ENCODE measurements at places on chromosomes 1 and 21.

- no peak for DNase-seq
These were observed 75.9 kb upstream of the VCAM1 start for GRCh38 chr1:100643471-100644196.

- no peak for DNase-seq
These were observed 131.7 kb downstream of the BRINP2 start for GRCh38 chr1:177302357-177303044.

DNA sequence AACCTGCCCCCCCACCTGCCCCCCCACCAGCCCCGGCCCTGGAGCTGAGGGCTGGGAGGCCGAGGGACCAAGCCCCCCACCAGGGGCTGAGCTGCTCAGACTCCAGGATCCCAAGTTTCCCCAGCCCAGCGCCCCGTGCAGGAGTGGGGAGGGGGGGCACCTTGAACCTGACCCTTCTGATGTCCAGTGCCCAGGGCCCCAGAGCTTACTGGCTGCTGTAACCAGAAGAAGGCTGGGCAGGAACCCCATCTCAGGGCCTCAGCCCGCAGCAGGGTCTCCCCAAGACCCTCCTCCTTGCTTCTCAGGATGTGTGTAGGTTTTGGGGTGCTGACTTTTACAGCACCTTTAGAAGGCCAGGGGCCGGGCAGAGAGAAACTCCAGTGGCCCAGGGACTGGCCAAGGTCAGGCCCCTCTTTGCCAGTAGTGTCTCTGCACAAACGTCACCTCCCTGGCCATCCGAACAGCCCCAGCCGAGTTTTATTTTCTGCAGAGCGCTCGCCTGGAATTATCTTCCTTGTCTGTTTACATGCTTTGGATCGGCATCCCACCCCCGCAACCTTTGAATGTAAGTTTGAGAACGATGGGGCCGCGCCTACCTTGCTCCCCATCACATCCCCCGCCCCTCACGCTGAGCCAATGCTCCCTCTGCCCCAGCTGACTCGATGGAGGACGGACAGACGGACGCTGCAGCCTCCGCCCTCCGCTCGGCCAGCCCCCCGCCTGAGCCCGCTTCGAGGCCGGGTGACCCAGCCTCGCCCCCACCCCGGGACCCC lies 70.1 kb upstream of the CASZ1 start:
- no peak for DNase-seq

DNA sequence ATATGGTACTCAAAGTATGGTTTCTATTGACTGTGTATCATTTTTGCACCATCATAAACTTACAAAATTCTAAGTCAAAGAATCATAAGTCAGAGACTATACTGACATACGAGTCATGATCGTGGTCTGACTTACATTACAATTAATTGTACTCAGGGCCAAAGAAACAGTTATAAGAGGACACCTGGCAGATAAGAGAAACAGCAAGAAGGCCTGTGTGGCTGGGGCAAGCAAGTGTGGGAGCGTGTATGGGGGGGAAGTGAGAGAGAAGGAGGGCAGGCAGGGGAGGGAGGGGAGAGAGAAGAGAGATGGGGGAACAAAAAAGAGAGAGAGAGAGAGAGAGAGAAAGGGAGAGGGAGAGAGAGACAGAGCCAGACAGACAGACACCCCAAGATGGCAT lies 70.9 kb downstream of the RERE start:
- DNase-seq: no peak

GRCh38 chr1:201578008-201578888 lies 39.3 kb downstream of the NAV1 start:
- no peak for DNase-seq

DNA sequence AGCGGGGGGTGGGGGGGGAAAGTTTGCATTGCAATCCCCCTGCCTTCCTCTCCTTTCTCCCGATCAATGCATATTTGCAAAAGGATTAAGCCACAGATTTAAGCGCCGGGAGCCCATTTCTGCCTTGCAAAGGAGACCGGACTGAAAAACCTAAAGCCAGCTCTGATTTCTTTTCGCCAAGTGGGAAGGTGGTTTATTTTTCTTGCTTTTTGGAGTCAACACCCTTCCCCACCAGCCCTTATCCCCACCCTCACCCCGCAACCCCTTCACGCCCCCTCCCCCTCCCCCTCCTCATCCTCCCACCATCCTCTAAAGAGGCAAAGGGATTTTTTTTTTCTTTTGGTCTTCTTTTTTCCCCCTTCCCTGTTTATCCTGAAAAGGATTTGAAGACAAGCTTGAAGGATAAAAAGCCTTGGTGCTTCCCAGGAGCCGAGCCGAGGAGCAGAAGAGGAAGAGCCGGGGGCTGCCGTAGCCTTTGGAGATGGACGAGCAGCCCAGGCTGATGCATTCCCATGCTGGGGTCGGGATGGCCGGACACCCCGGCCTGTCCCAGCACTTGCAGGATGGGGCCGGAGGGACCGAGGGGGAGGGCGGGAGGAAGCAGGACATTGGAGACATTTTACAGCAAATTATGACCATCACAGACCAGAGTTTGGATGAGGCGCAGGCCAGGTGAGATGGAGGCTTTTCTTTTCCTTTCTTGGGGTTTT lies 513 bp downstream of the PBX1 start:
- peak; percentile 74 for DNase-seq

DNA sequence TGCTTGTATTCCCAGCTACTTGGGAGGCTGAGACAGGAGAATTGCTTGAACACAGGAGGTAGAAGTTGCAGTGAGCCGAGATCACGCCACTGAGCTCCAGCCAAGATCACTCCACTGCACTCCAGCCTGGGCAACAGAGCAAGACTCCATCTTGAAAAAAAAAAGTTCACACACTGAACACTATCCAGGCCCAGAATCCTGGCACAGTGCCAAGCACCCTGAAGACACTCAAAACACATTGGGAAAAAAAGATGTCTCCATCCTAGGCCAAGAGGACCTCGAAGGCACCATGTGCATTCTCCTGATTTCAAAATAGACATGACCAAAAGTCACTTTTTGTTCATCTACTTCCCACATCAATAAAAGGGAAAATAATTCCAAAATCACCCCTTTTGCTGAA lies 38.7 kb downstream of the SLC9A1 start:
- DNase-seq: no peak

- no peak for DNase-seq
These were observed 25.7 kb upstream of the MACF1 start for GRCh38 chr1:39178541-39179431.

- no peak for DNase-seq
These were observed 126.6 kb downstream of the C1orf21 start for GRCh38 chr1:184513421-184513820.

DNA sequence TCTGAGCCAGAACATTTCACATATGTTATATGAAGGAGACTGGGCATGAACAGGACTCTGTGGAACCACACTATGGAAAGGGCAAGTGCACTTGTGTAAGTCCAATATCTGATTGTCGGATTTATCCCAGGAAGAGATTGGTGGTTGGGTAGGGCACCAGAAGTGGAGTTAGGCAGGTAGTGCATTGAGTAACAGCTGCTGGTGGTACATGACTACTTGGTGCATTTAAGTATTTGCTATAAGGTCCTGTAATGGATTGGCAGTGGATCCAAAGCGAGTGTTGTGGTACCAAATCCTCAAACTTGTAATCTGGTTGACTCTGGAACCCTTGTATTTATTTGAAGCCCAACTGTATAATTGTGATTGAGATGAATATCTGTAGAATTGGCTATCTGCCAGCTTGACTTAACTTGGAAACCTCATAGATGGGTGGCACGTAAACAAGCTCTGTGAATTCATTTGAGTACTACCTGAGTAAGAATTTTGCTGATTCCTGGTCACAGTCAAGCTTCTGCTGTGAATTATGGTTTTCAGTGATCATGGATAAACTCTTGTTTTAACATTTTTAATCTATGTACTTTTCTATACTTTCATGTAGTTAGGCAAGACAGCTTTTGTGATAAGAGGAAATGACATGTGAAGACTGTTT lies 21.1 kb downstream of the UBAP2L start:
- no peak for DNase-seq

GRCh38 chr1:178643831-178644230 lies 81.2 kb upstream of the RALGPS2 start:
- no peak for DNase-seq

DNA sequence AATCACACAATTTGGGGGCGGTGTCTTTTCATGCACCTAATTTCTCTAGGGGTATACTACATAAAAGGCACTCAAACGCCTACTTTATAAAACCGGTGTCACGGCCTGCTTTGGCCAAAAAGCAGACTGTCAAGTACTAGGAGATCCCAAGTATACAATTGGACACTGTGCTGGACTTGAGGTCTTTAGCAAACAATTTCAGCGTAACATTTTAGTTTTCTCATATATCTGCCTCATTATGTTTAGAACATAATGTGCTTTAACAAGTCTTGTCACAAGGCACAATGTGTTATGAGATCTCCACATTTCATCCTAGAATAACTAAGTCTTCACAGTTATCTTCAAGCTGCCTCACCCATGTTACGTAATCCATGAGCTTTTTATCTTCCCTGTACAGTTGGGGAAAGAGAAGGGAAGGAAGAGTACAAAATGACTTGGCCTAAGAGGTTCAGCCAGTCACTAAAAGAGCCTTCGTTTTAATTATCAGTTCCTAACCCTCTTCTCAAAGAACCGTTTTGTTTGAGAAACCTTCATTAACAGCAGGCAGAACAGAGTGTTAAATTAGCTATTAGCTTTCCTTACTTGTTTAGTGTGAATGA lies 1.7 kb downstream of the SSX2IP start:
- DNase-seq: no peak

DNA sequence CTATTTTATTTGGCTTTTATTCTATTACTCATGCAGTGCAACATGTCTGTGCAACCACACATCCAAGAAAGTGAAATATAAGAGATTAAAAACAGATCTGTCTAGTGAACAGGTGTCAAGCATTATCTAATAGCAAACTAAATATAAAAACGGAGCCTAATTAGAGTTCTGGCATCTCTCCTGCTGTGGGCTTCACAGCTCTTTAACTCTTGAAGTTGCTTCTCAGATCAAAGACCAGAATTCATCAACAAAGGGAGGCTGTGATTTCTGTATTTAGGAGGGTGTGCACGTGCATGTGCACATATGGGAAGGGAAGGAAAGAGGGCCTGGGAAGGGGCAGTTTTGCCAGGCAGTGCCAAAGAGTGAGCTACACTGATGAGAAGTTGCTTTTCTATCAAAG lies 81.0 kb downstream of the MIS18A start:
- DNase-seq: no peak

- DNase-seq: no peak
These were observed 16.1 kb downstream of the PRR9 start for GRCh38 chr1:153233448-153233847.

DNA sequence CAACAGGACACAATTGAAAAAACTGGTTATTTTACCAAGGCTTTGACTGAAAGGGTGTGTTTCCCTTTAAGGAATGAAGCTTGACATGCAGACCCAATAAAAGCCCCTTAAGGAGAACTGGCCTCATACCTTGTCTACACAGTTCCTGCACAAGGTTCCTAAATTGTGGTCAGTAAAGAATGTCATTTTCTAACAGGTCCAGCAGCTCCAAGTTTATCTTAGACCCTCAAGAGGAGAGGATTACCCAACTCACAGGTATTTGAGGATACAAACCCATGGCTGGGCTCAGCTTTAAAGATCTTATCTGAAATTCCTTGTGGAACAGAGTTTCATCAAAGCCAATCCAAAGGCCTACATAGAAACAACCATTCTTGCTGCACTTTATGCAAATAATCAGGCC lies 31.4 kb upstream of the CBR3 start:
- DNase-seq: no peak

DNA sequence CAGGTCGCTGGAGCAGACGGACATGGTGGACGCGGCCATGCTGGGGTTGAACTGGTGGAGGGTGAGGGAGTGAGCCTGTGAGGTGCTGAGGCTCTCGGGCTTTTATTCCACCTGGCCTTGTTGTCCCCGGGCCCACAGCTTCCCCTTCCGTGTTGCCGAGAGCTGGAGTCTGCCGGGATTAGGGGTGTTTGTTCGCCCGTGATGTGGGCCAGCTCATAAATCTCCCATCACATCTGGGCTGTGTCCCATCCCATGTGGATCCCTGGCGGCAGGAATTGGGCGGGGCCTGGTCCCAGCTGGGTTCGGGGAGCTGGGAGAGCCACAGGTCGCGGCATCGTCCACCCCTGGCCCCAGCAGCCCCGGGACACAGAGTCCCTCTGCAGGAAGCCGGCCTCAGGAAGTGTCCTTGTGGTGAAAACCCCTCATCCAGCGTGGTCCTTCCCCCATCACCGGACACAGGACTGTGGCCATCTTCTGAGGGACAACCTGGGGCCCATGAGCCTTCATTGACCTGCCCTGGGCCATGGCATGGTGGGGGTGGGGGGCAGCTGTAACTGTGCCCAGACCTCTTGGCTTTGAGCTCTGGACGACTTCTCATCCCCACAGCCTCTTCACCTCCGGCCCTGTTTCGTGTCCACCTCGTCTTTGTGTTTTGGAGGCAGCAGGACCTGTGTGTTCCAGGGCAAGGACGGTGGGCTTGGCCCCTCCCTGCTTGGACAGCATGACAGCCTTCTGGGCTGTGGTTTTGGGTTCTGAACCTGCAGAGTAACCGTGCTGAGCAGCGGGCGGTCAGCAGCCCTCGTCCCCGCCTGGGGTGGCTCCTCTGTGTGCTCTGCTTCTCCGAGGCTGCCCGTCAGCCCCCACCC lies at the start of gene KRTAP10-6:
KRTAP10-6 (minus strand) TSS at position 60 of the 866 bp plus-strand sequence; CDS start at position 39, 21 bp downstream.
- DNase-seq: no peak

DNA sequence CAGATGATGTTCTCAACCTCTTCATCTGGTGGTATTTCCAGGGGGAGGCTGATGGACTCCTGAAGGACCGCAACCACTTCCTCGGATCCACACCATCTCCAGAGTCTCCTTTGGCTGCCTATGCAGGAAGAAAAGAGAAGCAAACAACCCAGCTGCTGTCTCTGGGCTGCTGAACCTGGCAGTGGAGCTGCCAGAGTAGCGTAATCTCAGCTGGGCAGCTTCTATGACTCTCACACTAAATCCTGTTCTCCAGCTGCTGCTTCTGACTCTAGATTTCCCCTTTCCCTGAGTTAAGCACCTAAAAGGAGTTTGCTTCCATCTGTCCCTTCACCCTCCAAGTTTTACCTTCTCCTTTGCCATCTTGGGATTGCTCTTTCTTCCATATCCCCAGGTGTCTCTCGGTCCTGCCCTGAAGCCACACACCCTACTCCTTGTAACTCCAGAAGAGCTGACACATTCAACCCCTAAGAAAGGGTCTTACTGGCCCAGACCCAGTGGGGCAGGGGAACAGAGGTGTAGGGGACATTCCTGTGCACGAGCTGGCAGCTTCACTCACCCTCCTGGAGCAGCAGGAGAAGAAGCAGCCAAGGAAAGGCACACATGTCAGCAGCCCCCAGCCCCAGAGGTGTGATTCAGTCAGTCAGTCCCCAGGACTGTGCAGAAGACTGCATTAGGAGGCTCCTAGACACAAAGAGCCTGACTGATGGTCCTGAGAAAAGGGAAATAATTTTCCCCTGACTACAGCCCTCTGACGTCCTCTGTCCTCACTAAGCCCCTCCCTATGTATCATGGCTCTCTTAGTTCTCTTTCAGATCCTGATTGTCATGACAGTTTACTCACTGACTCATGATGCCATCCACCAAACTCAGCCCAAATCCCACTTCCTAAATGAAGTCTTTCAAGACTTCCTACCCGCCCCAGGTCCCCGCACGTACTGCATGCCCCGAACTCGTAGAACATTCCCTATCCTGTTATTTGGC lies at the start of gene SLAMF9:
SLAMF9 (minus strand) TSS at position 702 of the 980 bp plus-strand sequence; CDS start at position 602, 100 bp downstream.
- peak; percentile 68 for DNase-seq

Measured in coronary artery (tissue), 2 donors.